Fibroblast of skin of right biceps (primary cell): ENCODE measurements at places on chromosomes 4 and X.
A peak's percentile ranks its signal among the peaks of the same experiment; 100 is the strongest.

GRCh38 chr4:1985780-1986577 is 22.8 kb downstream of the NELFA start:
- no peak for DNase-seq

DNA sequence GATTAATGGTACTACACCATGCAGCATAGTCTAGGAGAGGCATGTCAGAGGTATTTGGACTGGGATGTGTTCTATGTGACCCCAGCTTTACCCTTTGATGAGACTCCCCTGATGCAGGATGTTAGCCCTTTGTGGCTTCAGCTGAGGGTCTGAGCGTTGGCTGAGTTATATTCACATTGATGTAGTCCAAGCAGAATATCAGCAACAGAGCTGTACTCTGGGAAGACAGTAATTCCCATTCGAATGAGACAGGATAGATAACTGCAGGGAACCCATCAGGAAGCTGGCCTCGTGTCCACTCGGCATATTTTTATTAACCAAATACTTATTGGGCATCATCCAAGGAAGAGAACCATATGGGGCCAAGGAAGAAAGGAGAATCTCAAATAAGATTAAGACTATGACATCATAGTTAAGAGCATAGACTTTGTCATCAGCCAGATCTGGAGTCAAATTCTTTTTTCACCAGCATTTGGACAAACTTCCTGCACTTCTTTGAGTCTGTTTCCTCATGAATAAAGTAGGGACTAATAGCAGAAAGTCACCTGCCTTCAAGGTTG is 198.1 kb downstream of the SOWAHB start:
- peak; percentile 46 for DNase-seq

- peak; percentile 34 for DNase-seq
Measured at GRCh38 chr4:6772223-6772928, 10.2 kb upstream of the KIAA0232 start.

- no peak for DNase-seq
Measured at GRCh38 chrX:67674741-67675140, 130.9 kb downstream of the AR start.

- DNase-seq, result no peak
Measured at GRCh38 chrX:13317366-13317765, 2.5 kb downstream of the ATXN3L start.

- DNase-seq, result peak; percentile 68
Measured at GRCh38 chr4:123564758-123565346, 168.3 kb downstream of the SPRY1 start.

- no peak for DNase-seq
Measured at GRCh38 chr4:183993676-183994075, 88.6 kb downstream of the STOX2 start.

GRCh38 chr4:3208826-3209225 is 40.1 kb upstream of the MSANTD1 start:
- DNase-seq, result no peak

GRCh38 chr4:1041936-1042330 is 30.5 kb downstream of the FGFRL1 start:
- DNase-seq, result no peak

GRCh38 chr4:68373513-68373912 is 23.6 kb upstream of the YTHDC1 start:
- DNase-seq, result peak; percentile 80

DNA sequence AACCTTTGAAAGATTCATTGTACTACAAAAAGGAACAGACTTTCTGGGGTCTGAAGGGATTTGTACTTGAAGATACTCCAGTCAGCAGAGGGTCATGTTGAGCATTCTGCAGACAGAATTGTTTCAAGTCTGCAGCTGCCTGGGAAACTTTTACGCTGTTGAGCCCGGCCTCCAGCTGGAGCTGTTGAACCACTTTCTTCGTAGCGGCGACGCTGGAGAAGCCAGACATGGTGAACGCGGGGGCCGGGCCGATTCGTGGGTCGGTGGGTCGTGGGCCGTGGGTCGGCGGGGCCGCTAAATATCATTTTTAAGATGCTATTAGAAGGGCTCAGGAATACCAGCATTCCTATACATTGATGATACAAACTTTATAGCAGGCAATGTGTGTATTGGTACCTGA is 12.0 kb upstream of the RTL9 start:
- no peak for DNase-seq

DNA sequence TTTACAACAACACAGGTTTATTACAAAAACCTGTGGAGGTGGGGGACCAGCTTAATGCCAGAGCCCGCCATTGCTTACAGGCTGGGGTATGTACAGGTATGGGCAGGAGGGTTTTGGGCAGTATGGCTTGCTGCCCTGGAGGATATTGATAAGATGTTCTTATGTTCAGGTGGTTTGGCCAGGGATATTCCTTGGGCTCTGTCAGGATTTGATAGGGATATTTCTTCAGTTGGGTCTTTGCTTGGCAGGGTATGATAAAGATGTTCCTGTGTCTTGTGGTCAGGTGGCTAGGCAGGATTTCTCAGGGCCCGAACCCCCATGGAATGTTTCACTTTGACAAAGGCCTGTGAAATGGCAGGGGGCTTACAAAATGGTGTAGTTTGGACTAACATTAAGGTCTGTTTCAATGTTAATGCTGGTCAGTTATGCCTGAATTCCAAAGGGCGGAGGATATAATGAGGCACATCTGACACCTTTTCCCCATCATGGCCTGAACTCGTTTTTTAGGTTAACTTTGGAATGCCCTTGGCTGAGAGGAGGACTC is 3.1 kb downstream of the MGST2 start:
- no peak for DNase-seq

GRCh38 chrX:16577483-16578029 is 72.4 kb upstream of the S100G start:
- DNase-seq, result no peak

- DNase-seq, result peak; percentile 21
Measured at GRCh38 chrX:118694638-118695037, 32.8 kb upstream of the IL13RA1 start.

- no peak for DNase-seq
Measured at GRCh38 chrX:71111141-71111843, at the start of gene IL2RG. Gene IL2RG, minus strand, starts transcription at chrX:71111577. Its CDS starts 38 bp downstream, at chrX:71111539.

DNA sequence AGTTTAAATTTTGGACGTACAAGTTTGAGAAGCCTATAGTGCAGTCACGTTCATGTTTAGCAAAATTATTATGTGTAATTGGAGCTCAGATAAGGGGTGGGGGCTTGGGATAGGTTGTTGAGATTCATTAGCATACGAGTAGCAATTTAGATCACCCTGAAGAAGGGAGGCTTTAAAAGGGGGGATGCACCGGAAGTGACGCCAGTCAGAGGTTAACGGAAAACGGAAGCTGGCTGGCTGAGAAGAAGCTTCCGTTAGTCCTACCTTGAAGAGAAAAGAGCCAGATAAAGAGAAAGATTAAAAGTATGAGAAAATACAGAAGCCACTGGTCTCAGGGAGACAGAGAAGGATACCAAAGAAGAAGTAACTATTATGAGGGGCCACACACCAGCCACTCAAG is 1.1 kb upstream of the NXT2 start:
- no peak for DNase-seq
